ENCODE measurements at places on chromosomes 3 and 15.

GRCh38 chr3:169998668-169999131, 32.1 kb downstream of the SEC62 start:
- no peak for DNase-seq

DNA sequence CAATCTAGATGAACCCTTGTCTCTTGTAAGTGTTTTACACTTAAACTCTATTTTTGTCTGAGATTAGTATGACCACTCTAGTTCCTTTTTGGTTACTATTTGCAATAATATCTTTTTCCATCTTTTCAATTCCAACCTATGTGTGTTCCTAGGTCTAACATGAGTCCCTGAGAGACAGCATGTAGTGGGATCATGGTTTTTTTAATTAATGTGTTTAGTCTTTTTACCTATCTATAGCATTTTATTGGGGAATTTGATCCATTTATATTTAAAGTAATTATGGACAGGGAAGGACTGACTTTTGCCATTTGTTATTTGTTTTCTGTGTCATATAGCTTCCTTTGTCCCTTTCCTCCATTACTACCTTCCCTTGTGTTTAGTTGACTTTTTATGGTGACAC, 21.7 kb downstream of the TNFSF10 start:
- no peak for DNase-seq

GRCh38 chr3:21310161-21310560, 440.8 kb downstream of the ZNF385D start:
- DNase-seq = no peak

DNA sequence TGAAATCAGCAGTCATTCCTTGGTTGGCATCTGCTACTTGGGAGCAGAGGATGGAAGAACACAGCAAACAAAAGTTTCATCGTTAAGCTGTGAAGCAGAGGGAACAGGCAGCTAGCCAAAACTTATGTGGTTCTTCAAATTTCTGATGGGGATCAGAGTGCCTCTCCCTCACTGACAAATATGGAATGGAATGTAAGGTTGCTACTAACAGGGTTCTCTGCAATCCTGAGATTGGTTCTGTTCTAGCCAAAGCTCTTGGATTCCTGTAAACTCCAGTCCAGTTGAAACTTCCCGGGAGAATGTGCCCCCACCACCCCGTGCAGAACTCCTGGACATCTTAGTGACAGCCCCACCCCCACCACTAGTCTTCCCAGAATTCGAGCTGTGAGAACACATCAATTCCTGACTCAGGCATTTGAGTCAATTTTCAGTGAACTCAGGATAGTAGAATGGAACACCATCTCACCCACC, 55.9 kb upstream of the PHLDB2 start:
- DNase-seq = no peak

DNA sequence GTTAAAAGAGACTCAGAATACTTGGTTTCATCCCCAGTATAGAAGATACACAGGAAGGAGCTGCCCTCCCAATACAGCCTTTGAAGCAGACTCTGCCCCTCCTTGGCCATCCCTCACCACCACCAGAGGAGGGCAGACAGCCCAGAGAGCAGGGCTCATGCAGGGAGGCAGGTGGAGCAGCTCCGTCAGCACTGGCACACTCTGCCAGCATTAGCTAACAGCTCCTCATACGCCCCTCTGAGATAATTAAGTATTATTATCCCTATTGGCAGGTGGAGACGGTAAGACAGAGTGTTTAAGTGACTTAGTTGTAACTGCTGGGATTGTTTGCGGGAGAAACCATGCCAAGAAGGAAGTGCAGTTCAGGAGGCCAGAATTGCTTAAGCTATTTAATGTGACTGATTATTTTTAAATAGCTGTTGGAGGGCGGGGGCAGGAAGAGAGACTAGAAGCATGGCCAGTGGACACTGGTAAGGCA, 434.0 kb downstream of the EPHB1 start:
- no peak for DNase-seq

GRCh38 chr15:71647487-71647808, 162.9 kb upstream of the NR2E3 start:
- no peak for DNase-seq

DNA sequence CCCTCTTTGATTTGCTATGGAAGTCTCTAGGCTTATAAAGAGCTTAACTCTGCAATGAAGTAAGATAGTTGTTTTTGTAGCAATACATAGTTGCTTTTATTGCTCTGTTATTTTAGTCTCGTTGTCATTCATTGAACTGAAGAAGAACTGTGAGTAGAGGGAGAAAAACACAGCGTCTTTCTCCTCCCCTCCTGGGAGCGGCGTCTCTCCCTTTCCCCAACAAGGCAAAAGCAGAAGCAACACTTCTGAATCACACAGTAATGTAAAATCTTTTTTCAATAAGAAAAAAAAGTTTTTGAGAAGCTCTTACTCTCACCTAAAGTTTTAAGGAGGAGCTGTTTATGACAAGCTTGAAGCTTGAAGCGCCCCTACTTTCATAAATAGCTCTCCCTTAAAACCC, 119.3 kb upstream of the SLC7A14 start:
- no peak for DNase-seq

GRCh38 chr15:90191794-90192509, 9.2 kb upstream of the SEMA4B start:
- DNase-seq = no peak

DNA sequence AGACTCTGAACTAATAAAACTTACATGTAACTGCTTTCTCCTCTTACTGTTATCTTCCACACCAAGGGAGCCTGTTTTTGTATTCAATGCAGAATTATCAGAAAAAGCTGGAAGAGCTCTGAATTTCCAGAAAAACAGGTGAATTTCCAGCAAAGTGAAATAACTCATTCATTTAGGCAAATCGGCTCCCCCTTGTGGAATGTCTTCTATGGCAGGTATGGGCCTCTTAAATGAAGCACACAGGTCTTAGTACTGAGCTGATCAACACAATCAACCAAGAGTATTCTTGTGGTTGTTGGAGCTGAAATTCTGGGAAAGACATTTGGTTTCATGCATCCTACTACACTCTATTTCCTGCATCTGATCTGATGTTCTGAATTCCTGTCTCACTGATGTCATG, 31.0 kb upstream of the PTPRG start:
- no peak for DNase-seq

GRCh38 chr3:132145833-132146232, 111.0 kb upstream of the CPNE4 start:
- no peak for DNase-seq

DNA sequence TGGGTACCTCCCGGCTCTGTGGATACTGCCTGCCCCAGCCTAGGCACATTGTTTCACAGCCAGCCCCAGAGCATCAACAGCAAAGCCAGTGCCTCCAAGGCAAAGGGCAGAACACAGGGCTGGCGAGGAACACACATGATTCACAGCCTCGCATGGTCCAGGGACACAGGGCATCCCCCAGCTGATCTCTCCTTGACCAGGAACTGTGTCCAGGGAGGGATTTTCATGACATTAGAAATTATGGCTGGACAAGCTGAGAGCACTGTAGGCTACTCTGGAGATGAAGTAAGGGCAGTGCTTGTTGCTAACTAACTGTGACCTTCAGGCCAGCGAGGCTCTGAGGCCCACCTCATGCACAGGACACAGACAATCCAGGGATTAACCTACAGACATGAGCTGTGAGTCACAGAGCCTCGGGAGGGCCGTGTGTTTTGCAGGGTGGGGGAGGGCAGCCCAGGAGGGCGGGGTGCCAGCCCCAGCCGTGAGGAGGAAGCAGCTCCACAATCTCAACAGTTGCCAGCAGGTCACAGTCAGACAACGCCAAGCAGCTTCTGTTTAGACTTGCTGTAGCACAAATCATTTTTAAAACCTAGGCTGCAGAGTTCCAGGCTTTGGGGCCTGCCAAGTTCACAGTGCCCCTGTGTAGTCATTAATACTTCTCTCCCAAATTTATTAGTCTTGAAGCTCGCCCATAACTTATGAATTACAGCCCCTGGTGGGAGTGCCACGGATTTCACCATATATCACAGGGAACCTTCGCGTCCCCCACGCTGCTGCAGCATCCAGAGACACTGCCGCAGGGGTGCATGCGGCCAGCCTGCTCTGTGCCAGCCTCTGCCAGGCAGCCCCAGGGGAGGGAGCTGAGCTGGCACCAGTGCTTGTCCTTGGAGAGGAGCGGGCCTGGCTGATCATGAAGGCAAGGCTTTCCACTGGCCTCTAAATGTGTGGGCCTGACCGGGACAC, 114.7 kb downstream of the ETFA start:
- DNase-seq = no peak

GRCh38 chr3:185089343-185089742, 63.5 kb downstream of the C3orf70 start:
- DNase-seq = no peak

GRCh38 chr3:186640473-186640818, 247 bp downstream of the FETUB start:
- no peak for DNase-seq

DNA sequence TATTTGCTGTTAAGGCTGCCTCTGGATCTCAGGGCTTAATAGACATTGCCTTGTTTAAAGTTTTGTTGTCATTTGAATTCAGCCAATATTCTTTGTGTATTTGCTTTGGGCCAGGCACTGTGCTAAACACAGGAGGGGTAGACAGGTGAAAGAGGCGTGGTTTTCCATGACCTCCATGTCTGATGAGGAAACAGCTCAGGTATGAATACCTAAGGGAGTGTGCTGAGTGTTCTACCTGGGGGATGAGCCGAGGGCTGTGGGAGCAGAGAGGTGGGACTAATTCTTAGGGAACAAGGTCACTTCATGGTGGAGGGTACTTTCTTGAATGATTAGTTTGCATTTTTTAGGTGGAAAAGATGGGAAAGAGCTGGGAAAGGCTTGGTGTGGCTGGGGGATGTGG, 108.2 kb downstream of the THSD4 start:
- no peak for DNase-seq

GRCh38 chr3:147760085-147760484, 350.9 kb downstream of the ZIC1 start:
- no peak for DNase-seq
